ENCODE measurements at places on chromosomes 2 and 18.
A peak's percentile ranks its signal among the peaks of the same experiment; 100 is the strongest.

- no peak for DNase-seq
Measured at GRCh38 chr2:34099377-34099776, 500.3 kb upstream of the FAM98A start.

DNA sequence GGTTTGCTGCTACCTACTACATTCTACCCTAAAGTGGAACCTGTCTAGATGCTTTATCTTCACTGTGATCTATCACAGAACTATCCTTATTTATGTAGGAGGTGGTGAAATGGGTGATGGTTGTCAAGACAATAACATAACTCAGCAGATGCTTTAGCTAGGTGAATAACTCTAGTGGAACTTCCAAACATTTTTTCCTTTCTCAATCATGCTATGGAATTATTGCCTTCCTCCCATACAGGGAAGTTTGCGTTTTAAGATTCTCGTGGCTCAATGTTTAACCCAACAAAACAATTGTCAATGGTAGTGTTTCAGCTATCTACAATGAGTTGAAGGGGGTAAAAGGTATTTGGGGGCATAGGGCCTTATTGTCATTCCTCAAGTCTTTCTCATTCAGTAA, 82.6 kb upstream of the GLI2 start:
- no peak for DNase-seq

- no peak for DNase-seq
Measured at GRCh38 chr18:3054780-3055179, 41.8 kb upstream of the LPIN2 start.

- DNase-seq, result no peak
Measured at GRCh38 chr2:212949786-212950185, 201.6 kb downstream of the IKZF2 start.

DNA sequence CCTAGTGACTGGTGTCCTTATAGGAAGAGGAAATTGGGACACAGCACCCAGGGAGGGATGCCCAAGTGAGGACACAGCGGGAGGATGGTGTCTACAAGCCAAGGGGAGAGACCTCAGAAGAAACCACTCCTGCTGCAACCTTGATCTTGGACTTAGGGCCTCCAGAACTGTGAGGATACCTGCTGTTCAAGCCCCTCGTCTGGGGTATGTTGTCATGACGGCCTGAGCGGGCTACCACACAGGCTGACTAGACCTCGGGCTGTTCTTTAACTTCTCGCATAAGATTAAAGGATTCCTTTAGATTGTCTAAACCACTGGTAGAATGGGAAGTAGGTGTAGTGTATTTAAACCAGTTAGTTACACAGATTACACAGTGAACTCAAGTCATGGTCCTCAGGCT, 138.3 kb downstream of the ASB1 start:
- no peak for DNase-seq

DNA sequence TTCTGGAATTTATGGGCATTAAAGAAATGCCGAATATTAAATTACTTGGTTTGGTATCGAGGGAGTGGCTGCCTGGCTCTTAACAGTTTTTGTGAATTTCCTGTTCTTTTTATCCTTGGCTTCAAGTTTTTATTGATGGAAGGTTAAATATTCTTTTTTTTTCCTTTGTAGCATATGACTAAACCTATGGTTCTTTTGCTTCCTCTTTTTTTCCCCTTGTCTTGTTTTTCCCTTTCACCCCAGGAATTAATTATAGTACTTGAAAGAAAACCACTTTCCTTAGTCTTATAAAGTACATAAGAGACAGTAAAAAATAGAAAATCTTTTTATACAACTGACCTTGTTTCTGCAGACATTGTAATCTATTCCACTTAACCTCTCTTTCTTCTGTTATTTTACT, 42.4 kb downstream of the MGAT5 start:
- no peak for DNase-seq

- no peak for DNase-seq
Measured at GRCh38 chr2:85307527-85307897, 20.3 kb downstream of the TGOLN2 start.

DNA sequence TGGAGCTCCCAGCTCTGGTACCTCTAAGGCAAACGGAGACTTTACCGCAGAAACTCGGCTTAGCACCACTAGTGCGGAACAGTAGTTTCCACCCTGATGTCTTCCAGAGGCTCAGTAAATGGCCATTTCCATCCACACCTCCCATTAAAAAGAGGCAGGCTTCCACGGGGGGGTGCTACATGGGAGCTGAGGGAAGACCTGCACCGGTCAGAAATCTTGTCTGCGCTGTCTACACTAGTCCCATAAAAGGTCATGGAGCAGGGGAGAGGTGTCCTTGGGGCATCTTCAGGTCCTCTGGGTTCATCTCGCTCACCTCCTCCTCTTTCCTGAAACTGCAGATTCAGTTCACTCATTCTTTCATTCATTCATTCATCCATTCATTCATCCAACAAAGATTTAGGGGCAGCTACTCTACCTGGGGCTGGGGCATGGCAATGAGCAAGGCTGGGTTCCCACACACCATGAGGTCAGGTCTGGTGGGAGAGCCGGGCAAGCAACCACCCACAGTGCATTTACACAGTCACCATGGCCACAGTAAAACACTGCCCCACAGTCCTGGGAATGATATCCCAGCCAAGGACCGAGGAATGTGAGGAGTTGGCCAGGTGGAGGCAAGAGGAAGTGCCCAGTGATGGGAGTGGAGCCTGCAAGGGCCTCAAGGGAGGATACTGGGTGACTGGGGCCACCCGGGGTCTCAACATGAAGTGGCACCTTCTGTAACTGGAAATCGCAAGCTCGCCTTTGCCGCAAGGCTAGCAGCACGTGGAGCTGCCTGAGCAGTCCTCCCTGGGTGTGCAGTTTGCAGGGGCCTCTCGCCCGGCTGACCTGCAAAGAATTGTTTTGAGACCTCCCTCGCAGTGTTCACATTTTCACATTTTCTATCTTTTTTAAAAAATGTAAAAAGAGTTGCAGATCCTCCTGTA, 180.2 kb upstream of the RAB6C start:
- DNase-seq, result no peak

DNA sequence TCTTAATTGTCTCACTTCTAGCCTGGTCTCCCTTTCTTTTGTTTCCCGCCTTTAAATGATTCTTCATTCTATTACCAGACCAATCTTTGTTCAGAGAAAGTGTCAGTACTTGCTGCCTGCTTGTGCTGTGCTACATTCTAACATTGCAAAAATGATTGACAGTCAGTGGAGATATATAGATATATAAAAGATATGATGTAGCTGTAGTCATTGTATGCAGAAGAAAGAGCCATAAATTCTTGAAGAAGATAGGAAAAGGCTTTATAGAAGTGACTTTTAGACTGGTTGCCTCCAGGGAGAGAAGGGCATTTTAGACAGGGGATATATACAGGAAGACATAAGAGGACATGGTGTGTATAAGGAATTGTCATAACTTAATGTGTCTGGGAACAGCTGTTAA, 13.6 kb downstream of the AGPS start:
- DNase-seq, result no peak

GRCh38 chr2:38497670-38498037, 105.1 kb downstream of the HNRNPLL start:
- DNase-seq, result no peak

DNA sequence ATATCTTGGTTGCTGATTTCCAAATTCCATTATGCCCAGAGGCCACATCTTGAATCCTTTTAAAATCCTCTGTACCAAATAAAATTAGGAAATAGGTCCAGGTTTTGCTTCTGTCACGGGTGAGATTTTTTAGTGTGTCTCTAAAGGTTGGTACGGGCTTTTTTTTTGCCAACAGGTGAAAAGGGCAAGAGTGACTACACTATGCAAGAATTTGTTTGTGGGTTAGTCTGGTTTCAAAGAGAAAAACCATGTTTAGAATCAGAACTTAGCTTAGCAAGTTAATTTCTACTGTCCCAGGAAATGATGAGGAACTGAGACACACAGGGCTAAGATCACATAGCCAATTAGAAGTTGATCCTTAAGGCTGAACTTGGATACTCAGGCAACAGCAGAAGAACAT, 41.7 kb downstream of the POLR1A start:
- DNase-seq, result no peak

DNA sequence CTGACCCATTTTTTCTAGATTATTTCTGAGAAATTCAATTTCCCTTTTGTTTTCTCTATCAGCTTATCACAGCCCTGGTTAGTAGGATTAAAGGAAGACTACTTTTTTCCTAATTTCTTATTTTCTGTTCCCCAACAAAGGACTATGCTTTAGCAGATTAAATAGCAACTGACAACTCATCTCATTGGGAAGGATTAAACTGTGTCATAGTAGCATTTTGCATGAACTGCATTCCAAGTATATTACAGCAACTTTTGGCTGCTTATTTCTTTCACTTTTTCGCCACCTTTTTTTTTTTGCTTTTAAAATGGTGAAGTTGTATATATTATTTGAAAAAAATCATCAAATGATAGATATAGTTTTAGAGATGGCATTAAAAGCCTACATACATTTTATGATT, 570.3 kb downstream of the FBXO15 start:
- no peak for DNase-seq

DNA sequence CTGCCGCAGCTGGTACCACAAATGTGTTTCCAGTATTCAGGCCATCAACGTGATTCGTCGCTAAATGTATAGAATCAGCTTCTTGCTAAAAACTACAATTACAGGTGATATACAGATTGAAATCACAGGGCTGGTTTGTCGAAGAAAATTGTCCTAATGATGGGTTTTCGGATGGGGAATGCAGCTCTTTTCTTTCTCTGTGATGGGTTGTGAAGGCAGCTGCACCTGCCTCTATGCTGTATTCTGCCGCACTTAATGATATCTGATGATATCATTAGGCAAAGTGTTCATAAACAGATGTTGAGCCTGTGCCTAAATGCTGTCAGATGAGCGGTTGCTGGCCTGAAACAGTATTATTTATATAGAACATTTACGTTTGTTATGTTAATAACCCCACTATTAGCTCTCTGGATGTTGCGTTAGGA, 218.1 kb downstream of the ARHGAP15 start:
- no peak for DNase-seq

GRCh38 chr2:216327447-216327935, 44.8 kb downstream of the MARCHF4 start:
- DNase-seq, result no peak

- DNase-seq, result no peak
Measured at GRCh38 chr2:231386446-231386845, 9.1 kb upstream of the B3GNT7 start.

GRCh38 chr18:76980663-76981395, 151.8 kb downstream of the MBP start:
- DNase-seq, result no peak

DNA sequence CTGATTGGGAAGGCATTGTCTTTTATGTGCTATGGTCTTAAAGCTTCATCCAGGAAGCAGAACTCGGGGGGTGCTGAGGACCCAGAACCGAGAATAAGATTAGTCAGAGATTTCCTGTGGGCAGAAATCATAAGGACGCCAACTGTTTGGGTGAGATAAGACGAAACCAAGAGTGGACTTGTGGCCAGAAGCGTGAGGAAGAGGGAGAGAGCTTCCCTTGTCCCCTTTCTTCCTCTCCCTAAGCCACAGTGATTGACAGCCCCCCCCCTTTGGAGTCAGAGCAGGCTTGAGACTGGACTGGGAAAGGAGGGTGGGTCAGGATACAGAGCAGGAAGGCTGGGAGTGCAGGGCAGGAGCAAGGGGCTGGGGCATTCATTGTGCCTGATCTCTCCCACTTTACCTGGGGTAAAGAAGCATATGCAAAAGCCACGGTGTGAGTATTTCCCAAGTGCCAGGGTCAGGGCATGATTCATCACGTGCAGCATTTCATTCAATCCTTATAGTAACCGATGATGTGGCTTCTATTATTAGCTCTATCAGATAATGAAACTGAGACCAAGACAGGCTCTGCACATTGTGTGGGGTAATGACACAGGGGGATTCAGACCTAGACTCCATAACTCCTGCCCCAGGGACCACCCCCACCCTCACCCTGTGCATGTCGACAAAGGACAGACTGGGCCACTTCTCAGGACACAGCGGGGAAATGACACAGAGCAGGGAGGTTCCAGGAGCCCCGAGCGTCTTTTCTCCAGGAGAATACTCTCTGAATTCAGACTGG, 3.0 kb upstream of the IL1RN start:
- no peak for DNase-seq

GRCh38 chr2:231134910-231135655, 10.2 kb upstream of the HTR2B start:
- DNase-seq, result no peak

- DNase-seq, result no peak
Measured at GRCh38 chr18:29712785-29713184, 1329.8 kb downstream of the DSC3 start.

DNA sequence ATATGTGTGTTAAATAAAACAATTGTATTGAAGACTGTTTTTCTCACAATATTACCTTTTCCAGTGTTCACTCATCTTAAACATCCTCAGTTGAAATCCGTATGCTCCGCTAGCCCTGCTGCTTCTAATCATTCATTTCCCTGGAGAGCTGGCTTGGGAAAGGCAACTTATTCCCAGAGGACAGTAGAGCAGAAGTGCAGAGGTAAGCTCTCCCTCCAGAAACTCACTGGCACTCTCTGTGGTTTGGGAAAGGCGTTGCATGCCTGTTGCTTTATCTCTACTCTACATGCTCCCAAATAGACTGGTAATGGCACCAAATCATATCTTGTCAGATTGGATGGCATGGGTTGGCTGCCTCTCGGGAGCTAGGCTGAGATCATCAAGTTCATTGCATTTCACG, 117.1 kb upstream of the BOD1L2 start:
- no peak for DNase-seq

- DNase-seq, result no peak
Measured at GRCh38 chr2:229860334-229860733, 61.5 kb downstream of the TRIP12 start.

- DNase-seq, result peak; percentile 30
Measured at GRCh38 chr18:32552421-32553030, 81.8 kb upstream of the GAREM1 start.

DNA sequence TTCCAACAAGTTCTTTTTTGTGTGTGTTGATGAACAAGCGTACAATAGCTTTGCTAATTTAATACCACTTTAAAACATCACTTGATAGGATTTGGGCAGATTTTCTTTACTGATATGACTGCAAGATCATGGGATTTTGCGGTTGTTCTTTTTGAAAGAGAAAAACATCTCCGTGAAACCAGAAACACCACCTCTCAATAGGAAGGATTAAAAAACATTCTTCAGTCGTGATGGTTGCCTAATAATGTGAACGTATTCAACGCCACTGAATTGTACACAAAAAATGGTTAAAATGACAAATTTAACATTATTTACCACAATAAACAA, 19.3 kb downstream of the RBMS1 start:
- no peak for DNase-seq

DNA sequence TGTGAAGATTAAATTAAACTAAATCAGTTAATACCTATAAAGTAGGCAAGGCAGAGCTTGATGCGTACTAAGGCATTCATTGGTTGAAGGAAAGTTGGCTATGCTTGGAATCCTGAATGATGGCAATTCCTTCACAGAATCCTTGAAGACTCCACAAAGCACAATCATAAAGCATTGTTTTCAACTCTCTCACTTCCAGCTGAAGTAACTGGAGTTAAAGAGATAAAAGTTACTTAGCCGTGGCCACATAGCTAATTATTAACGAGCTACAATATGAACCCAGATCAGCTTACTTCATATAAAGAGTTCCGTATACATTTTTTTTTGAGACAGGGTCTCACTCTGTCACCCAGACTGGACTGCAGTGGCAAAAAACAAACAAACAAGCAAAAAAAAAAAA, 483.9 kb upstream of the DDX18 start:
- DNase-seq, result no peak

- DNase-seq, result no peak
Measured at GRCh38 chr18:29176681-29177080, 999.8 kb upstream of the CDH2 start.

All from stimulated activated CD4-positive, alpha-beta T cell treated with anti-CD3 and anti-CD28 coated beads, Interleukin-4, amount 100 ng/mL, for 1 hour (primary cell).